GF-D8 (cell line): ENCODE measurements at places on chromosomes 1 and 21.

DNA sequence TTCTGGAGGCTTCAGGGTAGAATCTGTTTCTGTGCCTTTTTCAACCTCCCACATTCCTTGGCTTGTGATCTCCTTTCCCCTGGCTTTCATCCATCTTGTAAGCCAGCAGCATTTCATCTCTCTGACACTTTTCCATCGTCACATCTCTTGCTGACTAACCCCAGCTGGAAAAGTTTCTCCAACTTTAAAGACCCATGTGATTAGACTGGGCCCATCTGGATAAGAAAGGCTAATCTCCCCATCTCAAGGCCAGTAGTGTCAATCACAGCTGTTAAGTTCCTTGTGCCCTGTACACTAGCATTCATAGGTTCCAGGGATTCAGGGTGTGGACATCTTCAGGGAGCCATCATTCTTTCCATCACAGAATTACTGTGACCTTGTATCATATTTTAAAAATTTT is 452.1 kb downstream of the TTLL7 start:
- no peak for DNase-seq

GRCh38 chr1:29767088-29767685 is 530.9 kb downstream of the PTPRU start:
- DNase-seq: no peak

DNA sequence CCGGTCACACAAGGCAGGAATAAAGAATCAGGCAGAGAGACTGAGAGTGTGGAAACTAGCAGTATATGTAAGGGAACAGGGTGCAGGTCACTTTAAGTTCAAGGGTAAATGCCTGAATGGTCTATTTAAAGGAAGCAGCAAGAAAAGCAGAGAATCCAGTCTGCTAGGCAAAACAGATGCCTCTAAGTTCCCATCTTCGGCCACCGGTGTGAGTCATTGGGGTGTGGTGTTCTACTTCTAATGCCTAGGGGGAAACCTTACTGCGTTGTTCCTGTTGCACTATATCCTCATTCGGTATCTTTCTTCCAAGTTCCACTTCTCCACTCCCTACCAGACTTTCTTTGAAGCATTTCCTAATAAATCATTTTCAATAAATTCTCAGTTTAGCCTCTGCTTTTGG is 259.9 kb downstream of the HHIPL2 start:
- no peak for DNase-seq

DNA sequence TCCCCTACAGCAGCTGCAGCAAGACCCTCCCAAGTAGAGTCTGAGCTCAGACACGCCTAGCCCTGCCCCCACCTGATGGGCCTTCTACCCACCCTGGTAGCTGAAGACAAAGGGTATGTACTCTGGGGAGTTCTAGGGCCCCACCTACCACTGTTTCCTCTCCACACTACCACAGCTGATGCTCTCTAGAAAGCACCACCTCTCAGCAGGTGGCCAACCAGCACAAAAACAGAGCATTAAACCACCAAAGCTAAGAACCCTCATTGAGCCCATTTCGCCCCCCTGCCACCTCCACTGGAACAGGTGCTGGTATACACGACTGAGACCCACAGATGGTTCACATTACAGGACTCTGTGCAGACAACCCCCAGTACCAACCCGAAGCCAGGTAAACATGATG is 258.9 kb downstream of the SETD4 start:
- no peak for DNase-seq

- DNase-seq: no peak
Measured at GRCh38 chr1:39435597-39435996, 55.8 kb upstream of the BMP8A start.

DNA sequence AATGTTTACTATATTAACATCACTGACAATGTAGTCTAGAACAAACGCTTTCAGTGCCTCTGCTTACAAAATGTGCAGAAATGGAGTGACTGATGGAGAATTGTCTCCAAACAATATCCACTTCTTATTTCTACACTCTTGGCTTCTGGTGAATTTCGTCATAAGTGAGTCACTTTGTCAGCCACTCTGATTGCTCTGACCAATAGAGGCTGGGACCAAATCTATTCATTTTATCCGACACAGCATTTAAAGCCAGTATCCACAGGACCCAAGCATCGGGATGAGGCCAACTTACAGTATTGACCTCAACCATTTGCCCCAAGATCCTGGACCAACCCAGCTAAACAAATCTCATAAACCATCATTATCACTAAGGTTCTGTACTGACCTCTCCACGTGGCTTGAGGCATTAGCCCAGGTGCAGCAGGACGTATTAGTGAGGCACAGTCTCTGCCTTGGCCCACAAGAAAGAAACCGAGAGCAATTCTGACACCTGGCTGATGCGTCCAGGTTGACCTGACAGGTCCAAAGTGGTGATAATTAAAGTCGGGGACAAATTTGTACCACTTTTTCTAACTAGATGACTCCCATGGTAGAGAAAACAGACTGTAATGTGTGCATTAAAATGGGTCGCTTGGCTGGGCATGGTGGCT is 53.3 kb upstream of the ERO1B start:
- DNase-seq: no peak

DNA sequence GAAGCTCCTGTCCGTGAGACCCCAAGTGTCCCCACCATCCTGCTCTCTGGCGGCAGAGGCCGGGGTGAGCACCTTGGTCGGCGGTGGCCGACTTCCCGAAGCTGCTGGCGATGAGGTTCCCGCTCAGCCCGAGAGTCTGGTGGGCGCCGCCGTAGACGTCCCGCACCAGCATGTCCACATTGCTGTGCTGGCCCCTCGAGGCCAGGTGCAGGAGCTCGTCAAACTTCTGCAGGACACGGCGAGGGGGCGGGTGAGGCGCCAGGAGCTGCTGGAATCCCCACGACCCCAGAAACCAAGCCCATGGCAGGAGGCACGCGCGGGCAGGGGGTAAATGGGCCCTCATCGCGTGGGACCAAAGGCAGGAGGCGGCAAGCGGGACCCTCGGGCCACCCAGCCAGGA is 6.7 kb downstream of the PANK4 start:
- DNase-seq: no peak

DNA sequence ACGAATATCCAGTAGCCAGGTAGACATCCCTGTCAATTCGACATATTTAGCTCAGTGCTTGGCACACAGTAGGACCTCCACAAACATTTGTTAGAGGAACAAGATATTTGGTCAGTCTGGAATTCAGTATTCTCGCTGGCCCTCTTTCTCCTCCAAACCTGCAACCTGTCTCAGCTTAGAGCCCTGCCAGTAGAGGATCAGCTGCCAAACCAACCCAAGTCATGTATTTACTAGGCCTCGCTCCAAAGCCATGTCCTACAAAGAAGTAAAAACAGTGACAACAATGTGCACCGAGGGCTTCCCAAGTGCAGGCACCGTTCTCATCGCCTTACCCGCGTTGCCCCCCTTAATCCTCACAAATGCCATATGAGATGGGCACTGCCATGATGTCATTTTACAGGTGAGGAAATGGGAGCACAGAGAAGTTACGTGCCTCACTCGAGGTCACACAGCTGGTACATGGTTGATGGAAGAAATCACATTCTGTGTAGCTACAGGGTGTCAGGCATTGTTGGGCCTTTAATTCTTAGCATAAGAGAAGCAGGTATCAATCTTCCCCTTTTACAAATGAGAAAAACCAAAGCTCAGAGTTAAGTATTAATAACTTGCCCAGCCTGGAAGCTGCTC is 26.0 kb upstream of the CDCA8 start:
- DNase-seq: no peak

- no peak for DNase-seq
Measured at GRCh38 chr1:80066060-80066459, 1059.5 kb upstream of the ADGRL4 start.

DNA sequence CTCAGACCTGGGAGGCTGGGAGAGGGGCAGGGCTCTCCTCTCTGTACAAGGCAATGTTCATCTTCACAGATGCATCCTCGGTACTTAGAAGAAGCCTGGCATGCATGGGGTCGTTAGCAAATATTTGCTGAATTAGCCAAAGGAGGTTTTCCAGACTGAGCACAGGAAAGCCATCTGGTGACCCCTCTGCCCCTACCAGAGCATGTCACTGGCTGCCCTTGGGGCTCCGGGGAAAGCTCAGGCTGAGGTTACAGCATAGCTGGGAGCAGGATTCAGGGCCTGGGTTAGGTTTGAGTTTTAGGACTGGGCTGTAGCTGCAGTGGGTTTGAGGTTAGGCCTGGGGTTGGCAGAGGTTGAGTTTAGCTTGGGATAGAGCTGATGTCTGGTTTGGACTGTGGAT is 43.4 kb upstream of the ZBTB40 start:
- DNase-seq: no peak

DNA sequence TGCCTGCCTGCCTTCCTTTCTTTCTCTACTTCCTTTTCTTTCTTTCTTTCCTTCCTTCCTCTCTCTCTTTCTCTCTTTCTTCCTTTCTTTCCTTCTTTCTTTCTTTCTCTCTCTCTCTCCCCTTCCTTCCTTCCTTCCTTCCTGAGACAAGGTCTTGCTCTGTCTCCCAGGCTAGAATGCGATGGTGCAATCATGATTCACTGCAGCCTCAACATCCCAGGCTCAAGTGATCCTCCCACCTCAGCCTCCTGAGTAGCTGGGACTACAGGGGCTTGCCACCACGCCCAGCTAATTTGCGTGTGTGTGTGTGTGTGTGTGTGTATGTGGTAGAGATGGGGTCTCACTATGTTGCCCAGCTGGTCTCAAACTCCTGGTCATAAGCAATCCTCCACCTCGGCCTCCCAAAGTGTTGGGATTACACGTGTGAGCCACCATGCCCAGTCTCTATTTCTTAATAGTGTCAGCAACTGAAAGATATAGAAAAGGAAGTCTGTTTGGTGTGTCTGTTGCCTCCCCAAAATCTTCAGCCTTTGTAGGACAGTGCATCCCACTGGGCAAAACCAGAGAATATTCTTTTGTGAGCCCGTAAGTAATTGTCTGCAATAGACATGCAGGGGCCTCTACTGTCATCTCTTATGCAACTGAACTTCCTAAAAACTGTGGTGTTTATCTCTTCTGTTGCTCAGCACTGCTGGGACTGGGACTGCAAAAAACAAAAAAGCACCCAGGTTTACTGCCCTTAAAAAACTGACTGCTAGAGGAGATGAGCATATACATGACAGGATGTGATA is 20.9 kb upstream of the RAB4A start:
- DNase-seq: peak; percentile 50

DNA sequence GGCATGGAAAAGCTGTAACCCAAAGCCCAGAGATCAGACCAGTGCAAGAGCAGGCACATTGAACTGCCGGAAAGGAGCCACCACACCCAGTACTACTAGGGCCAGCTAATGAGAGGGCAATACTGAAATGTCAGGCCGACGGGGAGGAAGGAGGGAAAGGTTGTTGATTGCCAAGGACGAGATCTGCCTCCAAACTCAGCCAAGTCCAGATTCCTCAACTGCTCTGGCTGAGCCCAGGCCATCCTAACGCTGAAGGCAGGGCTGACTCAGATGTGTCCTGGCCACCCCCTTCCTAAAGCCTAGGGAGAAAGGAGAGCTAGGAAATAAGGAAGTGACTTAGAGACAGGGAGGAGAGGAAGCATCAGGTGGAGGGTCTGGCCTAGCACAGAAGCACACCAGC is 42.1 kb upstream of the IPO9 start:
- no peak for DNase-seq

DNA sequence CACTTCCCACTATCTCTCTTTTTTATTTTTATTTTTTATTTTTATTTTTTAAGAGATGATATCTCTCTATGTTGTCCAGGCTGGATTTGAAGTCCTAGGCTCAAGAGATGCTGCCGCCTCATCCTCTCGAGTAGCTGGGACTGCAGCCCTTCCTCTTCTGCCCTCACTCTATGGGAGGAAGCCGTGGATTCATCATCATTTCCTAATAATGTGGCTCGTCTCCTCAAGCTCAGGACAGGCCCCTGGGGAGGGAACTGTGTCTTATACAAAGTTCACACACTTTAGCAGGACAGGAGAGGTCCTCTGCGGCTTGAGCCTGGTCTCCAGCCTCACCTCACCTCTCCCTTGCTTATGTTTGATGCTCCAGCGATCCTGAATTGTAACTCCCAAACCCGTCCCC is 16.5 kb upstream of the IFFO2 start:
- no peak for DNase-seq

DNA sequence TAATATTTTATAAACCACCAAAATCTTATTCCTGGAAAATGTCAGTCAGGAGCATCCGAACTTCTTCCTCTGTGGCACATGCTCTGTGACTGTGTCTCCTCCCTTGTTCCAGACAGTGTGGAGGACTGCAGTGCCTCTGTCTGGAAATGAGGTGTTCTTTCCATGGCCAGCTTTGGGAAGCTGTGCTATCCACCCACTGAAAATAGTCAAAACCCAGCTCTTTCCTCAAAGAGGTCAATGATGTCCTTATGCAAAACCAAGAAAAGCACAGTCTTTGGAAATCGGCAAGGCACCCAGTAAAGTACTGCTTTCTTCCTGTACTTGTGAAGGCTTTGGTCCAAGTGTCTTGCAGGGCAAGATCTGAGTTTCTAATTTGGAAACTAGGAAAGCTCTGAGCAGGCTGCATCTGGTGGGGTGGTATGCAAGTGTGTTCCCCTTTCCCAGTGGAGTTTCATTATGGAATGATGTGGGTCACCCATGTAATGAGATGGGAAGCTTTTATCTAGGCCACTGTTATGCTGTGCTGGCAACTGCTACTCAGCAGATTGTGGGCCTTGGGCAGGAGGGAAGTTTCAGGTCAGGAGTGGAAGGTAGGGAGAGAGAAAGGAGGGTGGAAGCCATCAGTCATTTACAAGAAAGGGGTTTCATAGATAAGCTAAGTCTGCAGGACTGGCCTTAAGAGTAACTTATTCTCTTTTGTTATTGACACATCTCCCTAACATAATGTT is 6.0 kb downstream of the KIAA0040 start:
- no peak for DNase-seq

DNA sequence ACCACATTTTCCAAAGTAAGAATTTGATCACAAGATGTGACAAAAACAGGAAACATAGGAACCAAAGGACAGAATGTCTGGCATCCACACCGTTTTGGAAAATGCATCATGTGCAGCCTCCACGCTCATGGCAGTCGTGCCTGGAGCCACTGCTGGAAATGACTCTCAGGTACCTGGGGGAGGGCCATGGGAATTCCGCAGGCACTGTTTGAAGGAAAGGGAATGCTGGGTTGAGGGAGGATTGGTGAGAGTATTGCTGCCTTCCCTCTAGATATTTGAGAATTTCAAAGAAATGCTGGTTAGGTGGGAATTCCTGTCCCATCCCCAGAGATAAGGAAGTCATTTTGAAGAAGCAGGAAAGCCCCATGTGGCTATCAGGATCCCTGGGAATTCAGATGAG is 10.8 kb downstream of the SLAMF1 start:
- no peak for DNase-seq

DNA sequence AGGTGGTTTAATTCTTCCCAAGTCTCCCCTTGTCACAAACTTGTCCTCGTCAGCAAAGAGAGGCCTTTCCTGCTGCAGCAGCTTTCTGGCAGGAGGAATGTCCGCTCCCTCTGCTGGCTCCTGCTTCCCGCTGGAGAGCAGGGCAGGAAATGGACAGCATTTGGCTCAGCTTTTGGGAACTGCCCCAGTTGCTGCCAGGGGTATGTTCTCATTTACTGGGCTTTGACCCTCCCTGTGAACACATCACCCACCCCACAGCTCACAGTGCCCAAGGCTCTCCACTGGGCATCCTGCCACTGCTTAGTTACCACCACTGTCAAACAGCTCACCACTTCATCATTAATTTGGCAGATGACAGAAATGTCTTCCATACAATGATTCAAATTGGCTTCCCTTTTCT is 75.4 kb downstream of the MRPL37 start:
- DNase-seq: no peak

GRCh38 chr21:28233536-28234220 is 759.0 kb downstream of the LTN1 start:
- no peak for DNase-seq
